A549 treated with GW870086 at 1 μM for 4 hours (cell line): ENCODE measurements at places on chromosomes 12 and 14. TPM values are rescaled to one million over a fixed set of nuclear protein-coding genes. Genes with fewer than 3 reads are reported as not detected.

IL25 gene
- not detected in 5 replicates for total RNA-seq

CELA1 gene
- total RNA-seq = not detected in 5 replicates

PLCZ1 gene
- total RNA-seq = not detected in 5 replicates

MTERF2 gene
- 4.0 to 6.3 TPM (median 4.3 TPM) in 5 replicates for total RNA-seq

EML5 gene
- 0.38 to 0.59 TPM (median 0.53 TPM) in 5 replicates for total RNA-seq

KRT79 gene
- total RNA-seq = 0.09 to 0.20 TPM in 2 of 5 replicates, not detected in the others

COX8C gene
- total RNA-seq = not detected in 5 replicates

MTRFR gene
- total RNA-seq = 13.2 to 17.6 TPM (median 17.0 TPM) in 5 replicates

PTGER2 gene
- 2.2 to 3.8 TPM (median 3.2 TPM) in 5 replicates for total RNA-seq

PRPF39 gene
- total RNA-seq = 13.0 to 20.9 TPM (median 19.6 TPM) in 5 replicates

ACSM4 gene
- not detected in 5 replicates for total RNA-seq

NANOG gene
- not detected in 5 replicates for total RNA-seq

FAR2 gene
- 0.25 to 0.53 TPM in 2 of 5 replicates, not detected in the others for total RNA-seq

RFX4 gene
- not detected in 5 replicates for total RNA-seq

PSEN1 gene
- total RNA-seq = 61.1 to 64.3 TPM (median 63.5 TPM) in 5 replicates
